Coronary artery (tissue), 2 donors: ENCODE measurements at places on chromosomes 2 and 18.

- no peak for DNase-seq
Observed at GRCh38 chr2:100718065-100718629, 101.8 kb upstream of the NPAS2 start.

- DNase-seq: no peak
Observed at GRCh38 chr2:120770641-120771040, 35.0 kb downstream of the GLI2 start.

DNA sequence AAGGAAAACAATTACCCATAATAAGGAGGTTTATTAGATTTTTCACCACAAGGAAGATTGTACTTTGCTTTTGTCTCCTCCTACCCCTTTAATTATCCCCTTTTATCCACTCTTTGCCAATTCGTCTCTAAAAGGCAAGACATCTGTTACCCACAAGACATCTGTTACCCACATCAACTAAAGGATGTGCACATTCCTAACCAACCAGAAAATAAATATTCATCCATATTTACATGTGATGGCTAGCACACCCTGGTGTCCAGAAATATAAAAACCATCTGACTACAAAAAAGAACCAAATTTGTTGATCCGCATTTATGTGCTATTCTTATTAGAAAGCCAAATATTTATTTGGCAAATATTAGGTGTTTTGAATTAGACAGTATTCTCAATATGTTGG, 35.7 kb downstream of the ACVR1C start:
- DNase-seq: no peak

- no peak for DNase-seq
Observed at GRCh38 chr2:23824777-23825212, 102.1 kb downstream of the ATAD2B start.

- no peak for DNase-seq
Observed at GRCh38 chr18:22385718-22386117, 32.0 kb downstream of the CTAGE1 start.

DNA sequence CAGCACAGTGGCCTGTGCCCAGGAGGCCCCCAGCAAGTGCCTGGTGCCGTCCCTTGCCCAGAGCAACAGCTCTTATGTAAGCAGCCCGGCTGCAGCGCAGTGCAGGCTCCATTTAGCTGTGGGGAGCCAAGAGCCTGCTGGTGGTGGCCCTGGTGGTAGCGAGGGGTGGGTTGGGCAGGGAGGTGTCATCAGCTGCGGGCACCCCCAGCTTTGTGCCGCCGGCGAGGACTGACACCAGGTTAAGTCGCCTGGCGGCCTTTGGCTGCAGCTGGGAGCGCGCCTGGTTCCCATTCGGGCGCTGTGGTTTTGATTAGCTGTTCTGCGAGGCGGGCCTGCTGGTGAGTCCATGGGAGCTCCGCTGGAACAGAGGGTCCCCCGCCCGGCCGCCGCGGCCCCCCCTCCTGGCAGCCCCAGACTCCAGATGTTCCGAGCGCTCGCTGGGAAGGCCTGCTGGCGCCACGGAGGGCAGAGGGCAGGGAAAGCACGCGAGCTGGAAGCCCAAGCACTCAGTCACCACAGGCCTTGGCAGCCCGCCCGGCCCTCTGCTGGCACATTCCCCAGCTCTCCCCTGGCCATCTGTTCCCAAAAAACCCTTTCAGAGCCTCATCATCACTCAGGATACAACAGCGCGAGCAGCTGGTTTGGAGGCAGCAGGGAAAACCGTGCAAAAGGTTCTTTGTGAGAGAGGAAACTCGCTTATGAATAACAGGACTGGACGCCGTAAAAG, 18.4 kb downstream of the ATOH8 start:
- DNase-seq: peak; percentile 100

GRCh38 chr18:32072321-32072720, 19.4 kb upstream of the RNF138 start:
- DNase-seq: no peak

GRCh38 chr18:43622024-43622423, 344.7 kb upstream of the SYT4 start:
- DNase-seq: no peak

- no peak for DNase-seq
Observed at GRCh38 chr2:627926-628560, 49.2 kb downstream of the TMEM18 start.

- peak; percentile 38 for DNase-seq
Observed at GRCh38 chr2:70690846-70691245, 77.2 kb downstream of the ADD2 start.

DNA sequence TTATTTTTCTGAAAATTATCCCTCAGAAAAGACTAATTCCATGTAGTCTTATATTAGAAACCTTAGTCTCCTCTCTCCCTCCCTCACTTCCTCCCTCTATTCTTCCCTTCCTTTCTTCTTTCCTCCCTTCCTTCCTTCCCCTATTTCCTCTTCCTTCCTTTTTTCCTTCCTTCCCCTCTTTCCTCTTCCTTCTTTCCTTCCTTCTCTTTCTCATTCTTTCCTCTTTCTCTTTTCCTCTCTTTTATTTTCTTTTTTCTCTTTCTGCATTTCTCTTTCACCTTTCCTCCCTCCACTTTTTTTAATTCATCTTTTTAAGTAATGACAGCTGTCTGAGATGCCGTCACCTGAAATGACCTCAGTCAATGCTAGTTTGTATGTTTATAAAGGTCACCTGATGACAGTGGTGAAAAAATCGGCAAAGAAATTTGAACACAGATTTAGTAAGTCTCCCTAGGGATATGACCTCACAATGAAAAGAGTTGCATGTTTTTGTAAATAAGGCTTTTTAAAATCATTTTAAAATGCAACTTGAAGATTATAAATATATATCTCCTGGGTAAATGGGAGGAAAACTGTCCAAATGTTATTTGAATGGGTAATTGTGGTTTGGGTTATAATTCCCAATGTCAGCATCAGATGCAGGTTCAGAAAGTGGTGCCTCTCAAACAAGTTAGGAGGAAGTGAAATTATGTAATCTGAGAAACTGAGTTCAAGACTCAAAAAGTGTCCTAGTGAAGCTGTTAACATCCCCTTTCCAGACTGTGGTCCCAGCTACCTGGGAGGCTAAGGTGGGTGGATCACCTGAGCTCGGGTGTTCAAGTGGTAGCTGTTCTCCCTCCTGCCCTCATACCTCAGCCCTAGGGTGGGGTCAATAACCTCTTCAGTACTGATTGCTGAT, 90.3 kb upstream of the ST3GAL5 start:
- DNase-seq: no peak

DNA sequence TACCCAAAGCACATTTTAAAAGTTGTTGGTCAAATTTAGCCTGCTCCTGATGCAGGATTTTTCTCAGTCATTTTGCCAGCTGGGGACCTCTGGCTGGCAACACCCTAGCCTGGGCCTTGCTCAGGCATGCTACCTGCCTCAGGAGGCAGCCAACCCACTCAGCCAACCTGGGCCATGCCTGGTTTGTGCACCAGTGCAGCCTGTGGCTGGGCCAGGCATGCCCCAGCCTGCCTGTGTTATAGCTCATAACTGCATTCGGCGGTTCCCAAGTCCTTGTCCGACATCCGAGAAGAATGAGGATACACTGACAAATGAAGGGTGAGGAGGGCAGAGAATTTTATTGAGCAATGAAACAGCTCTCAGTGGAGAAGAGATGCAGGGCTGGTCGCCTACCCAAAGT, 608.0 kb downstream of the SUCLG1 start:
- DNase-seq: no peak

GRCh38 chr2:45973426-45973825, 322.0 kb downstream of the PRKCE start:
- peak; percentile 31 for DNase-seq

DNA sequence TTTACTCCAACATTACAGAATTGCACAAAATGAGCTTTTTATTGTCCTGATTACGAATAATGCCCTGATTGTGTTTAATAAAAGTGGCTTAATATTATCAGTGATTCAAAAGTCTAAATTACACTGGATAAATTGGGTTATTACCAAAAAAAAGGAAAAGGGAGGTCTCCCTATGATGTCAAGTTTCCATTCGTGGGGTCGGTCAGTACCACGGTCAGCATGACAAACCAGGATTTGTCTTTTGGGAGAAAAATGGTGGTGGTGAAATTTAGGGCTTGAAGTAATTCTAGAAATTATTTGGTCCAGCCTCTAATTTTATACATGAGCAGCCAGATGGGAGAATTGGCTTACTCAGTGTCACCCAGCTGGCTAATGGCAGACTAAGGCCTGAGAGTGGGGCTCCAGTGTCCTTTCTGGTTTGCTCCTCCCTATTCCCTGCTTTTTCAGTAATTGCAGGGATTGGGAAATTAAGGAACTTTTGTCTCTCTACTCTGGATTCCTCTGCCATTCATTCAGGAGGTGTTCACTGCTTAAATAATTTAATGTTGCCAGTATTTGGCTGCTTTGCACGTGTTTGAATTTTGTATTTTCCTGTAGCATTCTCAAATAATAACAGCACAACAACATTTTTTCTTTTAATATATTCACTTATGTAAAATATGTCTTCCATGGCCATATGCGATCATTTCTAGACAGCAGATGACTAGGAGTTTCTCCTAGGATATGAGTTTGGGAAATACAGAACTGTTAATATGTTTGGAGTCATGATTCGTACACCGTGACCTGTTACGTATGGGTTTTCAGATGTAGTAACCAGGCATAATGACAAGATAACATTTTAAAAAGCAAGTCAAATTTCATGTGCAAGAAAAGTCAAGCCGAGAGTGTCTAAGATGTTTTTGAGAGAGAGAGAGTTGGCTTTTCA, 128.9 kb upstream of the NOSTRIN start:
- DNase-seq: no peak

DNA sequence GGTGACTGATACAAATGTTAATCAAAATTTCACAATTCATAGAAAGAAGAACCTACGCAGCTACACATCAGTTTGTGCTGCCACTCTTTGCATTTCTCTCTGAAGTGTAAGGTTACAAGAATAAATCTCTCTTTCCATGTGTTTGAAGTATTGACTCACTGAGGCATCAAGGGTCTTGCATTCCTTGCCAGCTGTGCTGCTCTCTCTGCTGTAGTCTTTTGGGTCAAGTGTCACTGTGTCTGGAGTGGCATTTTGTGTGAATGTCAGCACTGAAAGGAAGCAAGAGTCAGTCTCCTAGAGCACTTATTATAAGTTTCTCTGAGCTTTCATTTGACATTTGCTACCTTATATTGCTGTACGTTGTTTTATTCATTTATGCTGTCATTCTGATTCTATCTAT, 1696.1 kb upstream of the LRRTM1 start:
- no peak for DNase-seq

- no peak for DNase-seq
Observed at GRCh38 chr18:22971038-22971437, 37.9 kb downstream of the RBBP8 start.

DNA sequence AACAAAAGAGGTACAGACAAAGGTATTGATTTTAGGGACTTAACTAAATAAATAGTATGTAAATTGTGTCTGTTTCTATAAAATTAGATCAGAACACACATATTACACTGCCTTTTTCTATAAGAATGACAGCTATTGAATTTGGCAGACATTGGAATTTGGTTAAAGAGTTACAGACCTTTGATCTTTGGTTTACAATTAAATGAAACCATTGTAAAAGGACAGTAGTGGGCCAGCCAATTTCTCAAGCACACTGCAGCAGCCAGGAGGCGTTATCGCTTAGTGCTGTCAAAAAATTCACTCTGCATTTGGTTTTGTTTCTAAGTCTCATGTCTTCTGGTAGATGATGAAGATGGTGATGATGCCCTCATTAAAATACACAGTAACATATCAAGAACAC, 175.9 kb downstream of the NR4A2 start:
- DNase-seq: no peak

DNA sequence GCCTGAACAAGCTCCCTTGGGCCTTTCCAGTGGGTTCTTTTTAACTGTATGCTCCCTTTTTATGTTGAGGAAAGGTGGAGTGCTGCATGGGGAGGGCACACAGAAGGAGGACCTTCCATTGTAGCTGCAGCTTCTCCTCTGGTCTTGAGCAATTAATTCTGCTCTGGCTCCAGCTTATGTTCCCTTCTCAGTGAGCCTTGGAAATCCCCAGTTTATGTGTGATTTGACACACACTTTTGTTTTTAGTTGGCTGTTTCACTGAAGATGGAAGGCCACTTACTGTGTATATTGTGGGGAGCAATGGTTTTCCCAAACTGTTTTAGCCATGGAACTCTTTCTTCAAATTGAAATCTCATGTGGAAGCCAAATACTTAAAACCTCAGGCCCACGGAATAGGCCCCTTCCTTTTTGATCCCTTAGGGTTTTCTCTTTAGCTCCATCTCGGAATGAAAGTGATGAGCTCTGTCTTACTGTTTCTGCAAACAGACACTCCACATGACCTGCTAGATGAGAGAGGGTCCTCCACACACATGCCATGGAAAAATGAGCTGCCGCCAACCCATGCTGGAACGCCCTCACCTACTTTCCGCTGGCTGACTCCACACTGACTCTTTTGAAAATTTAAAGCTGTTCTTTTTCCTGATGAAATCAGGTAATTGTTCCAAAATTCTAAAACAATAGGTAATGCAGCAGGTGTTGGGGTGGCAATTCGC, 280.9 kb upstream of the SIX2 start:
- no peak for DNase-seq

GRCh38 chr2:60525899-60526298, 27.6 kb downstream of the BCL11A start:
- no peak for DNase-seq

GRCh38 chr2:122056853-122057252, 301.4 kb downstream of the TSN start:
- DNase-seq: no peak

DNA sequence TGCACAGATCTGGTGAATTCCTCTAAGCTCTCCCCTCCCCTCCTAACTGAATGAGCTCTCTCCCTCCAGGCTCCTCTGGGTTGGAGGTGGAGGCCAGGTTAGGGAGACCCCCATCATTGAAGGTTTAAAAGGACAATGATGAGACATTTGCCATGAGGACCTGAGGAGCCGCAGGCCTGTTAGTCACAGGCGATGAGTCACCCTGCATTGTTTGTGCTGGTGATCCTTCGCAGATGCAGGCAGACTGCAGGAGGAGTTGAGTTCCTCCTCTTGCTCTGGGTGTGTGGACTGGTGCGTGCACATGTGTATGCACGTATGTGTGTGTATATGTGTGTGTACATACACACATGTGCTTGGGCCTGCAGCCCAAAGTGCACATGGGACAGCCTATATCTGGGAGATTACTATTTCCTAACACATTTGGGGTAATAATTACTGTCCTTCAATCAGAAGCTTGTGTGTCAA, 42.0 kb downstream of the MCFD2 start:
- no peak for DNase-seq

DNA sequence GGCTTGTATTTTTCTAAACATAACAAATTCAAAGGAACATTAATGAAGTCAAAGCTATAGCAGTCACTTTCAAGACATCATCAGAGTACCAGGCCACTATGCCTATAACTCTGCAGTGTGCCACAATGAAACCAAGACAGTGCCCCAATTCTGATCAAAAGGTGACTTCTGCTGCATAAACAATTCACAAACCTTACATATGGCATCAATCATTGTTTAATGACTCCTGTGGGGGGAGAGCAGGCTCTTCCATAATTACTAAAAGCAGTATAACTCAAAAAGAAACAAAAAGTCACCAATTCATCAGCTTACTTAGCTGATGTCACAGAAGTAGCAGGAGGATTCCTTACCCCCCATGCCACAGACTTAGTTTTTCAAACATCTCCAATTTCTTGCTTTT, 15.5 kb downstream of the LPIN2 start:
- no peak for DNase-seq

GRCh38 chr18:10659594-10659993, 133.8 kb downstream of the NAPG start:
- no peak for DNase-seq
